ENCODE measurements at places on chromosomes 12 and 14.
A peak's percentile ranks its signal among the peaks of the same experiment; 100 is the strongest.

- DNase-seq, result no peak
Measured at GRCh38 chr14:91232052-91232451, 12.5 kb downstream of the GPR68 start.

DNA sequence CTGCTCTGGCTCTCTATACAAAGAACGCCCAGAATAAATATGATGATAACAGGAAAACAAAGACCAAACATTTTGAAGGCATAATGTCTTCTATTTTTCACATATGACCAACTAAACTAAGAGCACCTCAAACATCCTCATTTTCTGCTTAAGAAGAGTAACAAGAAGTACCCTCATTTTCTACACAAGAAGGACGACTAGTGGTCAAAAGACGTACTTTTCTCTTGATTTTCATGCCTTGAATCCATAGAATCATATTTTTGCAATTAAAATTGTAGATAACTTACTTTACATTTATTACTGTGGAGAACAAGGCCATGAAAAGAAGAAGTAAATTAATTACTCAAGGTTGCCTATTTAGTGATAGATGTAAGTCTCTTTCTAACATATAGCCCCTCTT lies 358.6 kb downstream of the DUSP6 start:
- DNase-seq, result no peak

GRCh38 chr14:94303111-94303510 lies 10.0 kb upstream of the SERPINA10 start:
- DNase-seq, result no peak

- DNase-seq, result no peak
Measured at GRCh38 chr14:77607741-77608302, 8.6 kb downstream of the SPTLC2 start.

DNA sequence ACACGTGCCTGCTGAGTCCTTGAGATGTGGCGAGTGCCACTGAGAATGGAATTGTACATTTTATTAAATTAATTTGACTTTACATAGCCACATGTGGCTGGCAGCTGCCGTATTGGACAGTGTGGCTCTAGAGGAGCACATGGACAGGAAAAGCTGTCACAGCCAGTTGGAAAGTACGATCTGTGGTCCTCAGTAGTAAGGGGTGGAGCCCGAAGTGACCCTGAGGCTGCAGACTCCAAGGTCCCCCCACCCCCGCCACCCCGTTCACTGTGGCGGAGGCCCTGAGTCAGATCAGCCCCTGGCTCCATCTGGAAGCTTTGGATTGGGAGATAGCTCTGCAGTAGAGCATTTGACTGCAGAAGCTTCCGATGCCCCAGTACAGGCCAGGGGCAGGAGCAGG lies 25.8 kb upstream of the BEGAIN start:
- DNase-seq, result no peak

DNA sequence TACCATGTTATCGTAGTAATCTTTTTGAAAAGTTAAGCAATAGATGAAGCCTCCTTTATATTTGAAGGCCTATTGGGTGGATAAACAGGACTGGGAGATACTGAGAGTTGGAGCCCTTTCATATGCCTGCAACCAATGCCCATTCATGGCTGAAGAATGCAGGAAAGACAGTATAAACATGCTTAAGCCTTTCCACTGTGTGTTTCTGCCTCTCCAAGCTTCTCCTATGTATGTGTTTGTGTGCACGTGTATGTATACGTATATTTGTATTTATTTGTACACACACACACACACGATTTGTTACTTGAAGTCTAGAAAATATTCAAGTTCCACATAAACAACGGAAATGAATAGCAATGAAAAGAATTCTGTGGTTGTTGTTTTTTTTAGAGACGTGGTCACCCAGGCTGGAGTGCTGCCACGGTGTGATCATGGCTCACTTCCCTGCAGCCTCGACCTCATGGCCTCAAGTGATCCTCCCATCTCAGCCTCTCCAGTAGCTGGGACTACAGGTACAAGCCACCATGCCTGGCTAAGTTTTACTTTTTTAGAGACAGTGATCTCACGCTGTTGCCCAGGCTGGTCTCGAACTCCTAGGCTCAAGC lies 1453.5 kb downstream of the AACS start:
- no peak for DNase-seq

- DNase-seq, result no peak
Measured at GRCh38 chr14:101604935-101605780, 43.9 kb downstream of the DIO3 start.

GRCh38 chr14:68794130-68794850 lies 1.4 kb upstream of the ZFP36L1 start:
- peak; percentile 86 for DNase-seq

DNA sequence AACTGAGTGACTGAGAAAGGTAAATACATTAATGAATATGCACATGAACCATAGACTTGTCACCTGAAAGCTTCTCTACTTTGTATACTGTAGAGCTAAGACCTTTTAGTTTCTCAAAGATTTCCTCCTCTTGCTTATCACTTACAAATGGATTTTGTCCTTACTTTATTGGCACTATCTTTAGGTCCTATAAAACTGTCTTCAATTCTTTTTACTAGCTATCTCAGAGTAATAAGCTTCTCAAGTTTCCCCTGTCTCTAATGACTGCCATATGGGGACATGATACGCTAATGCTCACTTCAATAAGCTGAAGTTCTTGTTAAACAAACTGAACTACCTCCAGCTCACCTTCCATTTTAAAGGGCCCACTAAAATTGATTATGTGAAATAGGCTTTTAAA lies 468.2 kb upstream of the CCDC196 start:
- DNase-seq, result no peak

DNA sequence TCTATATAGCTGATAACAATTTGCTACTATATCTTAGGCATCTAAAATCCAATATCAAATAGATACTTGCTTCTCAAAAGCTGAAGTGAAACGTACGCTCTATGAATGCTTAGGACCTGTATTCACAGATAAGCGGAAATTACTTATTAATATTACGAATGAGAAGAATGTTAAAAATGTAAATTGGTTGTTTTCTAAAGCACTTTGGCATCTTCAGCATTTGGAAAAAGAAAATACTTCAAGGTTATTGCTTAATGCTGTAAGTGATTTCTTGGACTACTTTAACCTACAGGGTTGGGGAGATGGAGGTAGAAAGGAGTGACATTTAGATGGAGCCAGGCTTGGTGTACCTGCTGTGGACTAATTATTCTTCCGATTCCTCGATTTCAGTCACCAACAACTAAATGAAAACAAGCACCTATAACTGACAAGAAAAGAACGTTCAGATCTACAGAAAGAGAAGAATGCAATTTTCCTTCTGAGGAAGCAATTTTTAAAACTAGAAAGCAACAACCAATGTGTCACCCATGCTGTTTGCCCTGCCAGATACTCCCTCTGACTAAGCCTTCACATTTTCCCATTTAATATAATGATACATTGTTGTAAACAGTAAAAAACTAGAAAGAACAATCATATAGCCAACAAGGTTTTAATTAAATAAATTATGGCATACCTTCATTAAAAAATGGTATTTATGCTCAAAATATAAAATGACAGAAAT lies 49.3 kb downstream of the SLC25A21 start:
- no peak for DNase-seq

DNA sequence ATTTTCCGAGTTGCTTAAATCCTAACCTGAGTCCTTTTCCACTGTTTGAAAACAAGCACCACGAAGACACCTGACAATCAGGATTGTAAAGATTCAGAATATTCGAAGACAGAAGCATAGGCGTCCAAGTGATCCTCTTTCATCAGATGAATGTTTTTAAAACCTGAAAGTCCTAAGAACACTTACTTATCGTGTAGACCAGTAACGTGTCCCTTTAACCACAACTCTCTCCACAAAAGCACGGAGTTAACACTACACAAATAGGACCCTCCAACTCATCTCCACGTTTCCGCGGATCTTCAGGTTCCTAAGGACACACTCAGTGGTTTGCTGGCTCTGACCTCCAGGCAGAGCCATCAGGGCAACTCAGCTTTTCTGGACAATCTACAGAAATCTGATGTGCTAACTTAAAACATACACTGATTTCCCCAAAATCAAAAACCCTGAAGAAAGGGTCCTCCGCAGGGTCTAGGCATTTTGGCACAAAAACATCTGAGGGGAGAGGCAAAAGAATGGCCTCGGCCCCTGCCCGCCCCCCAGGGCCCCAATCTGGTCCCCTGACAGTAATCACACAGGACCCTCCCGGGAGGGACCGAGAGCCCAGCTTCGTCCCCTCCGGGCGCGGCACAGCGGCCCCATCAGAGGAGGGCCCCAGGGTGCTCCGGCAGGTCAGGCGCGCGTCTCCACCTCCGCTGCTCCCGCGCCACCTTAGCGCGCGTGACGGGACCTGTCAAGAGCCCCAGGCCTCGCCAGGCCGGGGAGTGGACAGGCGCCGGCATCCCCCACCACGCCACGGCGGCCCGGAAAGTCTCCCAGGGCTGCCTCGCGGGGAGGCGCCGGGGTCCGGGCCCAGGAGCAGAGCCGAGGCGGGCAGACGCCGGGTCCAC lies 925 bp downstream of the DICER1 start:
- DNase-seq, result peak; percentile 42

GRCh38 chr12:16155938-16156337 lies 121.5 kb downstream of the SLC15A5 start:
- no peak for DNase-seq

DNA sequence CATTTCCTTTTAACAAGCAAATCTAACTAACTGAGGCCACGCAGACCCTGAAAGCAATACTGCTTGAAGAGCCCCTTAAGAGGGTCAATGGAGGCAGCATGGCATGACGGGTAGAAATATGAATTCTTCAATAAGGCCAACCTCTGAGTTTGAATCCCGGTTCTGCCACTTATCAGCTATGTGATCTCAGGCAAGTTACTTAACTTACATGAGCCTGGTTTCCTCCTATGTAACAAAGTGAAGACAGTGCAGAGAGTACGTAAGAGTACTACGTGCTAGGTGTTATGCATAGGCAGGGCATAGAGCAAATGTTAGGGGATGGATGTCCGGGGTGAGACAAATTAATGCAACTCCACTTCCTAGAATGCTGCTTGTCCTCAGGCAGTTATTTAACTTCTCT lies 4.7 kb downstream of the HOMEZ start:
- no peak for DNase-seq

DNA sequence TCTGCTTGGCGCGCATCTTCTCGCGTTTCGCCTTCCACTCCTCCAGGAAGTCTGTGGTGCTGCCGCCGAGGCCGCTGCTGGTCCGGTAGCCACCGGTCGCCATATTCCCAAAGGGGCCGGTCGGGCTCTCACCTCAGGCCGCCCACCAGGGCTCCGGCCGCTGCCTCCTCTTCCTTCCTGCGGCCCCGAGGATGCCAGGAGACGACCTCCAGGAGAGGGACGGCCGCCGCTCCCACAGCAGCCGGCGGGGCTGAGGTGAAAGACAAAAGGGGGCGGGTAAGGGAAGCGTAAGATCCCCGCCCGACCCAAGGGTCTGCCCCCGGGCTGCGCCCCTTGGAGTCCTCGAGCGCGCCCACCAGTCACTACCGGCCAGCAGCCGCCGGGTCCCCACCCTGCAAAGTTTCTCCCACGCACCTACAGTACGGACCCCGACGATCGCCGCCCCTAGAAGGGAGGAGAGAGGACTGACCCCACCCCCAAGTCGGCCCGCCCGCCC lies 574 bp downstream of the PAWR start:
- peak; percentile 8 for DNase-seq

DNA sequence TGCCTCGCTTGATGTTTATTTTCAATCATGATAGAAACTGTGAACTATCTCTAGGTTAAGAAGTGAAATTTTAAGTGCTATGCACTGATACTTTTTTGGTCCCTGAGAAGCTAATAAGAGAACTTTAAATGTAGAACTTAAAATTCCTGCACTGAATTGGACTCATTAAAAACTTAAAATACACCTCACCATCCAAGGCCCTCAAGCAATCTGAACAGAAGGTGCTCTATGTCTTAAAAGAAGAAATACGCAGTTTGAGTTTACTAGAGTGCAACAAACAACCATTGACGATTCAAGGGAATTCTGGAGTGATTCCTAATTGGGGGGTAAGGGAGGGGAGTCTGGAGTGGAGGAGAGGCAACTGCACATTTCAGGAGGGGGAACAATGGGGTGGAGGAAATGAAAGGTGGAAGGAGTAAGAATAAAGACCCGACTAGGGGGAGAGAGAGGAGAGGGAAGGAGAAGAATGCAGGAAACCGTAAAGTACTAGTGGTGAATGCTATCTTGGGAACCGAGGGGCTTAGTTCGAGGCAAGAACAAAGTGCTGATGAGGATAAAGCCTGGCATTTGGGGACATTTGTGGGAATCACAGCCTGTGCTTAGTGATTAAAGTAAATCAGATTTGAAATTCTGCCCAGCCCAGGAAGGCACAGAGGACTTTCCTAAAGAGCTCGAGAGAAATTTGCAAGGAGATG lies 389.7 kb downstream of the AACS start:
- DNase-seq, result no peak

GRCh38 chr12:47882781-47883546 lies 21.8 kb downstream of the VDR start:
- peak; percentile 46 for DNase-seq

- peak; percentile 56 for DNase-seq
Measured at GRCh38 chr12:31323391-31324115, 2.4 kb downstream of the SINHCAF start.

- DNase-seq, result no peak
Measured at GRCh38 chr12:84757978-84758377, 154.6 kb downstream of the SLC6A15 start.

DNA sequence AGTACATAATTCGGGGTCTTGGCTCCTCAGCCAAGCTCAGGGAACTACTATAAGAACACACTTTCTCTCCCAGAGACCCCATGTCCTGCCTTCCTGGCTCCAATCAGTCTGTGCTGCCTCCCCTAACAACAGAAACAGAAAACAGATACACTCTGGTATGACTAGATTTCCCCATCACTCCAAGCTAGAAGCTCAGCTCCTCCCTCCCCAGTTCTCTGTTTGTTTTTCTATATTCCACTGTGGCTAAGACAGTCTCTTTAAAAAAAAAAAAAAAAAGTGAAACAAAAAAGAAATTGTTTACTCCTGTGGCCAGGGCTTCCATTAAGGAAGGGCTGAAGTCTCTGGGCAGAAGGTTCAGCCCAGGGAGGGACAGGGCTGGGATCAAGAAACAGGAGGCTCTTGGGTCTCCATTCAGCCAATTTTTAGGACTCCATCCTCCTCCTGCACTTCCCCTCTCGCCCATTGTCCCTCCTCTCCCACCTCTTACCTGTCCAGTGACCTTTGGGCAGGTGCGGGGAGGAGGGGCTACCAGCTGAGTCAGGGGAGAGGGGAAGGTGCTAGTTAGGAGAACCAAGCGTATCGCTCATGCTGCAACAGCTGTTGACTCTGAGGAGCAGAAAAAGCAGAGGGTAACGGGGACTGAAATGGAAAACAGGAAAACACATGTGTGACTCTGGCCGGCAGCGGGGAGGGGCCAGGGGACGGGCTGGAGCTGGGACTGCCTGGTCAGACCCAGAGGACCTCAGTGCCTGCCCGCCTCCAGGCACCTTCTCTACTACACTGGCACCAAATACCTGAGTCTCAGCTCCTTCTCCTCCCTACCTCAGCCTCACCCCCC lies 4.1 kb upstream of the SLC7A7 start:
- DNase-seq, result no peak

- DNase-seq, result no peak
Measured at GRCh38 chr12:9098463-9099026, 17.2 kb downstream of the A2M start.

DNA sequence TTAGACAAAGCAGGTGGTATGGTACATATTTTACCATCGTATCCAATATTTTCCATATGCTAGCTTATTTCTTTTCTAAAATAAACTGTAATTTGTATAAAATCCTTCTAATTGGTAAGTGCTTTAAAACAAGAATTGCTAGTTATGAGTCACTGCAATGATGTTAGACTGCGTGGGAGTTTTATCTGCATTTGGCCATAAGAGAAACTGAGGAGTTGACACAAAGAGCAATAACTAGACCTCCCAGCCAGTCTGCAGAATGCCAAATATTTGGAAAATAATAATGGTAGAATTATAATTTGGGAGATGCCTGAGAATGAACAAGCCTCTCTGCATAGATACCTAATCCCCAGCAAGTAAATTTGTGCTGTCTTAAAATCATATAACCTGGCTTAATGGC lies 61.7 kb upstream of the PTPRR start:
- no peak for DNase-seq

All from activated CD4-positive, alpha-beta T cell treated with anti-CD3 and anti-CD28 coated beads, Interleukin-2, amount 50 U/mL, for 48 hours (primary cell).